ENCODE measurements at places on chromosomes 16 and 17.

DNA sequence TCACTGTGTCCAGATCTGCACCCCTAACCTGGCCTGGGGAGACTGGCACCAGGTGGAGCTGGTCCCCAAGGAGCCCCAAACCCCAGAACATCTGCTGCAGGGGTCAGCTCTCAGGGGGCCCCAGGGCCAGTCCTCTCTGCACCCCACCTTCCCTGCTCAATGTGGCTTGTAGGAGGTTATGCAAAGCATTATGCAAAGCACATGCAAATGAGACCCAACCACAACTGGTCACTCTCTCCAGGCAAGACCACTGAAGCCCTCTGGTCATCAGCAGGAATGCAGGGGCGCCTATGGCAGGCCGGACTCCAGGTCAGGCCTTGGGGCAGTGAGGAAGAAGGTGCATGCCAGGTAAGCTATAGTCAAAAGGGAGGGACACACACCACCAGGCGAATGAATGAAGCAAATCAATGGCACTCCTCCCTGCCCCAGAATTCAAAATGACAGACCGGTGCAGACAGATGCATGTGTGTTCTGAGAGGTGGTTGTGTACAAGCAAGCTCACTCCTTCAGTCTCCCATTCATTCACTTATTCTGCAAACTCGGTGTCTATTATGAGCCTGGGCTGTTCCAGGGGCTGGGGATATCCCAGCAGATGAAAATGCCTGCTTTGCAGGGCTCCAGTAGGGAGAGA is 48.0 kb downstream of the TMEM235 start:
- no peak for DNase-seq

DNA sequence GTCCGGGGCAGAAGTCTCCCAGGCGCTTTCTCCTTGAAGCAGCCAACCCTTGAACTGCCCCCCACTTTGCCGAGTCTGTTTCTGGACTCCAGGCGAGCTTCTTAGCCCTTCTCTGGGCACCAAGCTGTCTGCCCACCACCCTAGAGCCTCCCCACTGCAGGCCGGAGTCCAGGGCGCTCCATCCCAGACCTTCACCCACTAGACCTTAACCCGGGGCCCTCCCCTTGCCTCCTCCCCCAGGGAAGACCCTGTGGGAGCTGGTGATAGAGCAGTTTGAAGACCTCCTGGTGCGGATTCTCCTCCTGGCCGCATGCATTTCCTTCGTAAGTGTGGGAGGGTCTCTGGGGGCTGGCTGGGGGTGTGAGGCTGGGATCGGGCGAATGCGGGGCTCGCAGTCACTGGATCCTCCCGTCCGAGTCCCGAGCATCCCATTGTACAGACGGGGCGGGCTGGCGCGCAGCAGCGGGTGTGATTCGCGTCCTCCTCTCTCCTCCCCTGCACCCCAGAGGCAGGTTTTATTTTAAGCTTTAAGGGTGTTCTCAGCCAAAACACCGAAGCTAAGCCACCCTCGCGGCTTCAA is 1.1 kb downstream of the ATP2A1 start:
- no peak for DNase-seq

DNA sequence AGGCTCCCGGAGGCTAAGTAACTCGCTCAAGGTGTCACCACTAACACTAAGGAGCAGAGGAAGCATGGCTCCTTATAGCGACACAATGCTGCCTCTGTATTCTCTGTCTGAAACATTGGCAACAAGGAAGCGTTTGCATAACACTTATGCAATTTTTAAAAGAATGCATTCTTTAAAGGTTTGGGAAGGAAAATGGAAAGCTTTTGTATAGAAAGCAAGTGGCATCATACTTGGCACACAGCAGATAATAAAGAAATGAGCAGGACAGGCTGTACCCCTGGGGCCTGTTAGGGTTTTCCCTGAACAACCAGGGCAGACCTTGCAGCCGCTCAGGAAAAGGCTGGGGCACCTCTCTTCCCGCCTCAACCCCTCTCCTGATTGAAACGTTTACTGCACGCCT is 36.9 kb downstream of the PPL start:
- DNase-seq, result no peak

DNA sequence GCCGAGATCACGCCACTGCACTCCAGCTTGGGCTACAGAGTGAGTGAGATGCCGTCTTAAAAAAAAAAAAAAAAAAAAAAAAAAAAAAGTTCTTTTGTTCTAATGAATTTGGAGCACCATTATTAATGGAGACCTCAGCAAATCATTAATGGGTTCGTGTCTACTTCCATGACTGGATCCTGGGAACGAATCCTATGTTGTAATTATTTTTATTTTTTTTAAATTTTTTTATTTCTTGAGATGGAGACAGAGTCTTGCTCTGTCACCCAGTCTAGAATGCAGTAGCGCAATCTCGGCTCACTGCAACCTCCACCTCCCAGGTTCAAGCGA is 30.7 kb downstream of the SPOP start:
- no peak for DNase-seq

DNA sequence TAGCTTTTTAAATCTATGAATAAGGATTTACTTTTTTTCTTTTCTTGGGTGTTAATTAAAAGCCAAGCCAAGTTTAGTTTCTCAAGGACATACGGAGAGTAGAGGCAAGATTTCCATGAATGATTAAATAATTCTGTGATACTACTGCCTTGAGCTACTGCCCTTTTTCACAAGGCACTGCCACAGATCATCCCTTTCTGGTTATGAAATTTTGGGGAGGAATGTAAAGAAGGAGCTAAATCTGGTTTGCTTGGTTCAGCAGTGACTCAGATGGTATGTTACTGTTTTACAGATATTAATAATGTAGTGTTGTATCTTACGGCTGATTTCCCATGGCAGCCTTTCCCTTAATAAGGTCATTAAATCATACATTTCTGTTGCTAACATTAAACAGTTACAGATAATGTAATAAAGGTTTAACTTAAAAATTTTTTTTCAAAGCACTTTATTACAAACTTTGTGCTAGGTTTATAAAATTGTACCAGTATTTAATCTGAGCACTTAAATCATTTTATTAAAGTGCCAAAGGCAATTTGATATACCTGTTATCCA is 2.6 kb downstream of the WSB1 start:
- DNase-seq, result no peak

DNA sequence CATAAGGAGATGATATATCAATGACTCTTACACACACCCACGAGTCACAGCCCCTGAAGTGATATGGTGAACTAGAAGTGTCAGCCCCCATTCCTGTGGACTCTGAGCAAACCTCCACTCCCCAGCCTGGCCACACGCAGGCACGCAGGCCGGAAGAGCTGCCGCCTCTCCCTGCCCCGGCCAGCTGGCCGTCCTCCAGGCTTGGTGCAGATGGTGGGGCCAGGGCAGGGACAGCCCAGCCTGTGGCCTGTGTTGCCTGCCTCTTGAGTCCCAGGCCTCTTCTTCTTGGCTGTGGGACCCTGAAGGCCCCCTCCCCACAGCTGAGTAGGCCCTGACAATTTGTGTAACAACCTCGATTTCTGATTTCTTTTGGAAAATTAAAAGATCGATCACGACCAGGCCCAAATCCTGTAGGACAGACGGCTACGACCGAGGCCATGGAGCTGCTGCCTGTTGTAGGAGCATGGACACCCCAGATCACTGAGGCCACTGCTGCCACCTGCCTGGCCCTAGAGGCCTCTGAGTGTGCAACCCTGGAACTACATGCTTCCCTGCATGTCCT is 10.0 kb upstream of the MPRIP start:
- DNase-seq, result no peak

DNA sequence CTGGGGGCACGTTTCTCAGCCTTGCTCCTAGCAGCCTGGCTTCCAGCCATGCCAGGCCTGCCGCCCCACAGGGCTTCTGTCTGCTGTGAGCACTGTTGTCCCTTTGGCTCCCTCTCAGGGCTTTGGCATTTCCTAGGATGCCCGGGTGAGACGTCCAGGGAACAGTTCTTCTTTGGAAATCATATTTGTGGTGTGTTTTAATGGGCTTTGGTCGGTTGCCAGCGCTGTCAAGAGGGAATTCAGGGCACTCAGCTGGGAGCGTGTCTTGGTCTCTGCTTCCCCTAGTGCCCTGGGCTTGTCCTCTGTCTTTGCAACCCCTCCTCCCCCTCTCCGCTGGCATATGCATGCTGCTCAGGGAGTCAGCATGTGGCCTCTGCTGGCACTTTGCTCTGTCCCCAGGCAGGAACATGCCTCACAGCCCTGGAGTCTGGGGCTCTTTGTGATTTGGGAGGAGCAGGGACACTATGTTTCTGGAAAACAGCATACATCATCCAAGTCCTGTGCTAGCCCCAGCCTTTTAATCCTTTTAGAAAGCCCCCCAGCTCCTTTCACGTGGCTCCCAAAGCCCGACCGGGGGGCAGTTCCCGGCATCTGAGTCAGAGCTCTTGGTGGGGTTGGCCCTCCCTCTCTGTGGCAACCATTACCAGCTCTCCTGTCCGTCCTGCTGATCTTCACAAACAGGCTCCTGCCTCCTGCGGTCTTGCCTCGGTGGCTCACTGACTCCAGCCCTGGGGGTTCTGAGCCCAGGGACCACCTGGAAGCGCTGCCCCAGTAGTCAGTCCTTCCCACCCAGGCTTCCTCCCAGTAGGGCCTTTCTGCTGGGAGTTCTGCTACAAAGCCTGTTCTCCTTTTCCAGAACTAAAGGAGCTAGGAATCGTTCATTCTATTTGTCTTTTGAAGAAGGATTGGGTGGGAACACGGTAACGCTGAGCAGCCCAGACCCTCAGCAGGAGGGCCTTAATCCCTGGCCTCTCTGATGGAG is 26.7 kb downstream of the SAP30BP start:
- no peak for DNase-seq

DNA sequence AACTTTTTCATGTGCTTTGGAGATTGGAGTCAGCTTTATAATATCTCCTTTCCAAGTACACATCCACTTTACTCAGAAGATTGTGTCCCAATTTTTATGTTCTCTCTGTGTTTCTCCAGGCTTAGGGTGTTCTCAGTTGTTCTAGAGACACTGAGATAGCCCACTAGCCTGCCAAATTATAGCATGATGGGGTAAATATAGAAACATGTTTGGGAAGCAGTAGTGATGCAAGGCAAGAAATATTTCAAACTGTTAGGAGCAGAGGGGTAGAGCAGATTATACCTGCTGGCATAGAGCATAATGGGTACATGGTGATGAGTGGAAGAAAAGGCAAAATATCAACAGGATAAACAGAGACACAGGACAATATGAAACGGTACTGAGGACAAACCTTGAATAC is 12.4 kb downstream of the SLFN11 start:
- no peak for DNase-seq

DNA sequence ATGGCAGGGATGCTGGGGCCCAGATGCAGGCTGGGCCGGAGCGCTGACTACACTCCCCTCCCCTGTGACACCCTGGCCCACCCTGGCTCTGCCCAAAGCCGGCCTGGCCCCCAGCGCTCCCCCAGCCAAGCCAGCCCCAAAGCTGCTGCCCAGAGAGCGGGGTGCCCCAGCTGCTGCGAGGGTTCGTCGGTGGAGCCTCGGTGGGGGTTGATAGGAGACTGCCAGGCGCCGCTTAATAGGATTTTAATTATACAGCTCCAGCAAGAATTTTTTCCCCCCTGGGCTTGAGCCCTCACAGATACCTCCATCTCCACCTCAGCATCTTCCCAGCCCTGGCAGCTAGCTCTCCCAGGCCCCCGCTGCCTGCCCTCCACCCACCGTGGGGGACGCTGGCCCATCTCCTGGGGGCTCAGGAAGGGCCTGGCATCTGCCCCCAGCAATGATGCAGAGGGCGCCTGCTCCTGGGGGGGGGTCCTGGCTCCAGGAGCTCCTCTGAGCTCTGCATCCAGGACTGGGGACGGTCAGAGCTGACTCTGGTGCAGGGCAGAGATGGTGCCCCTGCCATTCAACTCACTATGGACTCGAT is 36.8 kb upstream of the DLX4 start:
- no peak for DNase-seq

DNA sequence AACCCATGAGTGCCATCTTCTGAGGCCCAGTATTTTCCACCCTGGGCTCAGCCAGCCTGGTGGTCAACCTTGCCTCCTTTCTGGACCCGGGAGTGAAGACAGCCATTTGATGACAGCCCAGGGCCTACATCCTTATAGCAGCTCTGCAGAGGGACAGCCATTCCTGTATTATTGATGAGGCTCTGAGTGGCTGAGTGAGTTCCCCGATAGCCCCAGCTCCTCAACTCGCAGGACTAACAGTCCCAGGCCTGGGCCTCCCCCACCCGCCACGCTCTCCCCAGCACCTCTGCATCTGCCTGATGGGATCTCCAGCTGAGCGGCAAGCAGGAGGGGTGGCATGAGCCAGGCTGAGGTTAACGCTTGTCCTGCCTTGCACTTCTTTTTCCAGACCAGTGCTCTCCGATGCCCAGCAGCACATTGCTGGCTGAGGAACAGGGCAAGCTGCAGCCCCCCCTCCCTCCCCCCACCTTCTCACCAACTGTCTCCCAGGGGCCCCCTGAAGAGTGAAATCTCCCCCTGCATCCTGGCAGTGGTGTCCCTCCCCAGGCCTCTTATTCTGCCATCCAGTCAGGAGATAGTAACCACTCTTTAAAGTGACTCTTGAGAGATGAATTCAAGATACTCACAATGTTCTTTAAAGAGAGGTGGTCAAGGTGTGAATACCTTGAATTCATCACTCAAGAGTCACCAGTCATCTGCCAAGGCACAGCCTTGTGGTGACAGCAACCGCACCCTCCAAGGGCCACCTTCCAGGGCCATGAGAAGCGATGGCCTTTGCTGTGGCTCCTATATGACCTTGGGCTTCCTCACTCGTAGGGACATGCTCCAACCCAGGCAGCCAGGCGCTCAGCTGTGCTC is 23.5 kb downstream of the CACNG5 start:
- DNase-seq, result no peak

DNA sequence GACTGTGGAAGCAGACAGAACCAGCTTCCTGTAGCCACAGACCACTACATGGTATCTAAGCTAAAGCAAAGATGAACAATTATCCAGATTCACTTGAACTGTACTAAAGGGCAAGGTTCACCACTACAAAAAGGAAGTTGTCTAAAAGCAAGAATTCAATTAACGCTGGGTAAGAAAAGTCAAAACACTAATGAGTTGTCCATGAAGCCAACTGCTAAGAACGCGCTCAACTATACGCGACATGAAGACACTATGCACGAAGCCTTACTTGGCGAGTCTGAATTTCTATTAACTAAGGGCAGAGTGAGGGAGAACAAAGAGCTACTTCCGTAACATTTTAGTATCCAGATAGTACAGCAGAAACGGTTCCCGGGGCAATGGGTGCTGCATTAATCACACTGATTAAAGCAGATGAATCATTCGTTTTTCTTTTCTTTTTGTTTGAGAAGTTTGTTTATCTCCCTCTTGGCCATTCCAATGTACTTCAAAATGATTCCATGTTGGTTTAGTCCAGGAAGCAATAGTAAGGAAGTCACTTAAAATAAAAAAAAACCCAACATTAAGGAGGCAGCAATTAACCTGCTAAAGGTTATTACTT is 2.8 kb upstream of the RPS15A start:
- DNase-seq, result no peak

DNA sequence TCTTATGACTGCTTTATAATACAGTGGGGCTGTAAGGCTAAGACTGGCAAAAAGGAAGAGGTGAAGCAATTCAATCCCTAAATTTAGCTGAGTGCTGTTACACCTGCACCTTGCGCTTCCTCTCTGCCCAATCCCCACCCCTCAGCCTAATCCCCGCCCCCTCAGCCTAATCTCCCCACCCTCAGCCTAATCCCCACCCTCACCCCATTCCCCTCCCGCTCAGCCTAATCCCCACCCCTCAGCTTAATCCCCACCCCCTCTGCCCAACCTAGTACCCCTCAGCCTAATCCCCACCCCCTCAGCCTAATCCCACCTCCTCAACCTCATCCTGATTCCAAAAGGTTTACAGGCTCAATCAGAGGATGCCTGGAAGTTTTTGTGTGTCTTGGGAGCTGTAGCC is 155.5 kb downstream of the PMP22 start:
- DNase-seq, result no peak

GRCh38 chr17:80805032-80805751 is 186.4 kb upstream of the CHMP6 start:
- DNase-seq, result no peak
